H7 (cell line): ENCODE measurements at places on chromosomes 6 and 20.

- no peak for DNase-seq
These were observed 144.2 kb downstream of the TTLL2 start for GRCh38 chr6:167469101-167469500.

GRCh38 chr6:159969921-159970320, 1.0 kb downstream of the IGF2R start:
- peak; percentile 71 for DNase-seq

GRCh38 chr6:152984513-152984872, 1.7 kb upstream of the FBXO5 start:
- DNase-seq = no peak

GRCh38 chr6:20213271-20213798, 1.1 kb upstream of the MBOAT1 start:
- no peak for DNase-seq

DNA sequence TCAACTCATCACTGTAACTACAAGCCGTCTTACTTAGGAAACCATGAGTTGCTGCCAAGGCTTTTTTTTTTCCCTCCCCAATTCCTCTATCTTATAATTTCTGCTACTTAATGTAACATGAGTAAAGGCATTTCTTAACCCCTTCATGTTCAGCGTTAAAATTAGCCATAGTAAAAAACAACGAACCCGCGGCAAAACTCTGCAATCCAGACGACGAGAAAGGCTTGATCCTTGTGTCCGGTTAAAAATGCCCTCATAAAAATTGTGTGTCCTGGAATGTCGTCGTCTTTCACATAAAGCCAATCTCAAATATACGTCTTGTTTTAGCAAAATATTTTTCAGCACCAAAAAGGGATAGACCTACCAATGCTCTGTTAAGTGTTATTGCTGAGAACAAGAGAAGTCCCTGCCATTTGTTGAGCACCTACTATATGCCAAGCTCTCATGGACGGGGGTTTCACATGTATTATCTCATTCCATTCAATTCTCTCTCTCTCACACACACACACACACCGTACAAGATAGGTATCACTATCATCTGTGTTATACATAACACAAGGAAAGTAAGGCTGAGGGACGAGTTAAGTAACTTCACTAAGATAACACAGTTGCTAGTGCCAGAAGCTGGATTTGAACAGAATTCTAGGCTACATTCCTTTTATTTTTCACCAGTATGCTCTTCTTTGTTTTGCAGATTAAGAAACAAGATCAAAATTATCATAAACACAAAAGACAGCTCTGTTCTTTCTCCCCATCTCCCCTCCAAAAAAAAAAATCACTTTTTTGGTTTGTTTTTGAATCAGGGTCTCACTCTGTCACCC, 683 bp upstream of the ARHGAP18 start:
- no peak for DNase-seq

- DNase-seq = no peak
These were observed 27.2 kb downstream of the SLC16A10 start for GRCh38 chr6:111114482-111114881.

DNA sequence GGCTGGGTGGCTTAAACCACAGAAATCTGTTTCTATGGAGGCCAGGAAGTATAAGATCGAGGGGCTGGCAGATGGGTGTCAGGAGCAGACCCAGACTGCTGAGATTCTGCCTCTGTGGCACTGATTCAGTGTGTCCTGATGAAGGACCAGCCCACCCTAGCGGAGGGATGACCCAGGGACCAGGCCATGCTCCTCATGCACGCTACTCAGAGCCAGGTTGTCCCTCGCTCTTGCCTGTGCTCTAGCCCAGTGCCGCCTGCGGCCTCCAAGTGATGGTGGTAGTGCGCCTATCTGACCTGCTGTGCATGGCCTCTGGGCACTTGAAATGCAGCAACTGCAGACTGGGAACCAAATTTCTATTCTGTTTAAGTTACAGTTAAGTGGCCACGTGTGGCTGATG, 13.1 kb upstream of the APMAP start:
- DNase-seq = no peak

GRCh38 chr20:15561070-15561569, 1012.1 kb downstream of the KIF16B start:
- peak; percentile 16 for DNase-seq

DNA sequence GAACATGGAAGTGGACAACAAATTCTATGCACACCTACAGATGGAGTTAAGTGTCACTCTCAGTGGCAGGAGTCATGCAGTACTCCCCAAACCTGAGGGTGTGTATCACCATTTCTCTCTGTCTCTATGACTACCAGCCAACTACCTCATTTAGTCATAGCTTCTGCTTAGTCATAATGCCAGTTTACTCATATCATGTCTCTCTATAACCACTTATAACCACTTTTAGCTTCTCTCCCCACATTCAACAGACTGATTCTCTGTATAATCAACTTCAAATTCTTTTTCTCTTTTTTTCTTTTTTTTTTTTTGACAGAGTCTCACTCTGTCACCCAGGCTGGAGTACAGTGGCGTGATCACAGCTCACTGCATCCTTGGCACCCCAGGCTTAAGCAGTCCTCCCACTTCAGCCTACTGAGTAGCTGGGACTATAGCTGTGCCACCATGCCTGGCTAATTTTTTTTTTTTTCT, 13.8 kb upstream of the GTF3C6 start:
- no peak for DNase-seq

DNA sequence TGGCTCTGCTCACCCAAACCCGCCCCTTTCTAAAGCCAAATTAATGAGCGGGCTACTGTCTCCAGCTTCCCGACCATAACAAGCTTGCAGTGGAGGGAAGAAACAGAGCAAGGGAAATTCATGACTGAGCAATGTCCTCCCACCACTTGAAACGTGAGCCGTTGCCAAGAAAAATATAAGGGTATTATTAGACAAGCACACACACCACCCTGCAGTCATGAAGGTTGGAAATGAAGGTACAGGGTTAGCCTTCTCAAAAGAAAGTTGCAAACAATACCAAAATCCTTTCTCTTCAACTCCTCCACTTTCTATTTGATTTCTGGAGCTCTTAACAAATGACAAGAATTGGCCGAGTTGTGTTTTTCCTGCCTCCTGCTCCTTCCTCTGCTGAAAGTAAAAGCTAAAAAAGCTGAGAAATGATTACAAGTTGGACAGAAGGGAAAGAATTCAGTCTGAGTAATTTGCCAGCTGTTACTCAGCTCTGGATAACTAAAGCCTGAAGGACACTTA, 151.1 kb upstream of the B3GAT2 start:
- DNase-seq = no peak

GRCh38 chr6:25064006-25064405, 128.2 kb upstream of the RIPOR2 start:
- DNase-seq = no peak

GRCh38 chr6:44221961-44222335, 1.4 kb upstream of the SLC29A1 start:
- DNase-seq = peak; percentile 52

DNA sequence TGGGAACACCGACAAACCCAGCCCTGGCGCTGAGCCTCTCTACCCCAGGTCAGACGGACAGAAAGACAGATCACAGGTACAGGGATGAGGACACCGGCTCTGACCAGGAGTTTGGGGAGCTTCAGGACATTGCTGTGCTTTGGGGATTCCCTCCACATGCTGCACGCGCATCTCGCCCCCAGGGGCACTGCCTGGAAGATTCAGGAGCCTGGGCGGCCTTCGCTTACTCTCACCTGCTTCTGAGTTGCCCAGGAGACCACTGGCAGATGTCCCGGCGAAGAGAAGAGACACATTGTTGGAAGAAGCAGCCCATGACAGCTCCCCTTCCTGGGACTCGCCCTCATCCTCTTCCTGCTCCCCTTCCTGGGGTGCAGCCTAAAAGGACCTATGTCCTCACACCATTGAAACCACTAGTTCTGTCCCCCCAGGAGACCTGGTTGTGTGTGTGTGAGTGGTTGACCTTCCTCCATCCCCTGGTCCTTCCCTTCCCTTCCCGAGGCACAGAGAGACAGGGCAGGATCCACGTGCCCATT, 15.3 kb downstream of the VEGFA start:
- DNase-seq = no peak

- no peak for DNase-seq
These were observed 16.5 kb upstream of the TINAG start for GRCh38 chr6:54291738-54292137.

DNA sequence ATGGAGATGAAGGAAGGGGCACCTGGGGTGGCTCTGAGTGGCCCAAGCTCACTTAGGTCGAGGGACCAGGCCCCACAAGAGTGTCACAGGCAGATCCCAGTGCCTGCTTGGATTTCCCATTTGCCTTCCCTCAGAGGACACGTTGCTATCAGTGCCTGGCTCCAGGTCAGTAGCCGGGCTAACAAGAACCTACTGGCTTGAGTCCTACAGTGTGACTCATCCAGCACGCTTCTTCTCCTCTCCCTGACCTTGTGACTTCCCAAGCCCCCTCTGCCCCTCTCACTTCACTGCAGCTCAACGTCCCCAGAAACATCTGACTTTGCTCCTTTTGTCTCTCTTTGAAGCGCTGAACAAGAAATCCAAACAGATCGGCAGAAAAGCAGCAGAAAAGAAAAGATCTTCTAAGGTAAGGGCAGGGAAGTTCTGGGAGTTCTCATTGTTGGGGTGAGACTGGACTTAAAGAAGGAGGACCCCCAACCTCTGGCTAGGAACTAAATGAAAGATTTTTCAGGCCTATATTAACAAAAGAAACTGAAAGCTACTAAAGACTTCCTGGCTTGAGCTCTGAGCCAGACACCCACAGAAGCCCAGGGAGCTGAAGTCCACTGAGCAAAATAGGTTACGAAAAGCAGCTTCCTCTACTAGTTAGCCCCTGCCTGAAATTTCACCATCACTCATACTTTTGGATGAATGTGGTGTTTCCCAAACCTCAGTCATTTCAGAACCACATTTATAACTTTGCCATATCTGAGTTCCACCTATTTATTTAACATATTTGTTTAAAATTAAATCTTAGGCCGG, 21.5 kb downstream of the ASIP start:
- no peak for DNase-seq

DNA sequence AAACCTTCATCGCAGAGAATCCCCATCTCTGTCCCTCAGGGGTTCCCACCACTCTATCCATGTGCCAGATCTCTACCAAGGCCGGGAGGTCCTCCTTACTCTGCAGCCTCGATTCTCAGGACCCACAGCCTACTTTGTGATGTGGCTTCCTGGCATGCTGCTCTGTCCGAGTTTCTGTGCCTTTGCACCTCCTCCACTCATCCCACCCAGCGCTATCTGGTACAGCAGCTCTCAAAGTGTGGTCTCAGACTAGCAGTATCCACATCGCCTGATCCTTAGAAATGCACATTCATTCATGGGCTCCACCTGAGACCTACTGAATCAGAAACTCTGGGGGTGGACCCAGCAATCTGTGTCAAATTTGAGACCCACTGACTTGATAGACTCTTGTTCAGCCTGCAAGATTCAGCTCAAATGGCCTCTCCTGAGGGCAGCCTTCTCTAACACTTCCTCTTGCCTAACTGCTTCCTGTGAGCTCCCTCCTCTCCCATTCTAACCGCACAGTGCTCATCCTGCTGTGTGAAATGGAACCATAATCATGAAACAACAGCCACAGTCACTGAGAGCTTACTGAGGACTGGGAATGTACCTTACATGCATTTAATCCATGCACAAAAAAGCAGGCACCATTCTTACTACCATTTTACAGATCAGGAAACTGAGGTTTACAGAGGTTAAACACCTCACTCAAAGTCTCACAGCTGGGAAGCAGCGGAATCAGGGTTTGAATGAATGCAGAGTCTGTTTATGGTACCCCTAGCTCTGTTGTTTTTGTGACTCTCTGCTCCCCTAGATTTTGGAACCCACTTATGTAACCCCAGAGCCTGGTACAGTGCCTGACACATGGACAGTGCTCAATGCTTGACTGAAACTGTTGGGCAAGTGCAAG, 69.4 kb downstream of the JPH2 start:
- DNase-seq = no peak

DNA sequence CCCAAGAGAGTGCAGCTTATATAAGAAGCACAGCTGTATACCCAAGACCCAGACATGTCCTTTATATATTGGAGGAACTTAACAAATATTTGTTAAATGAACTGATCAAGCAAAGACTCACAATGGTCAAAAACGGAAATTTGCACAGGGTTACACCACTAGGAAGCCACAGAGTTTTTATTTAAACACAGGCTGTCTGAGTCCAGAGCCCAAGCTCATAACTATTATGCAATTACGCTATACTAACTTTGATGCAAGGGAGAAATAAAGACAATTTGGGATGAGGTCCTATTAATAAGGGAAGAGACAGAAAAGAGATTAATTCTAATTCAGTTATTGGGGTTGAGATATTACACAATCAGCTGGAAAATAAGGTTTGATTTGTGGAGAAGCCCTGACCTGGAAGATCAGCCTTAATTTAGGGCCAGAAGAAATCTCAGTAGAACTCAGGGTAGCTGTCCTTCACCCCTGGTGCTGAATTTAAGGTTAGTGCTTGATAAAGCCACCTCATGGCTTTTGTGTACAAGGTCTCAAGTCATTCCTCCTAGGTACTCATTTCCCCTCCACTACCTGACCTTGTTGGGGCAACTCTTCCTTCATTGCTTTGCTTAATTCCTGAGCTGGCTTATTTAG, 10.5 kb upstream of the ZNF334 start:
- DNase-seq = no peak

DNA sequence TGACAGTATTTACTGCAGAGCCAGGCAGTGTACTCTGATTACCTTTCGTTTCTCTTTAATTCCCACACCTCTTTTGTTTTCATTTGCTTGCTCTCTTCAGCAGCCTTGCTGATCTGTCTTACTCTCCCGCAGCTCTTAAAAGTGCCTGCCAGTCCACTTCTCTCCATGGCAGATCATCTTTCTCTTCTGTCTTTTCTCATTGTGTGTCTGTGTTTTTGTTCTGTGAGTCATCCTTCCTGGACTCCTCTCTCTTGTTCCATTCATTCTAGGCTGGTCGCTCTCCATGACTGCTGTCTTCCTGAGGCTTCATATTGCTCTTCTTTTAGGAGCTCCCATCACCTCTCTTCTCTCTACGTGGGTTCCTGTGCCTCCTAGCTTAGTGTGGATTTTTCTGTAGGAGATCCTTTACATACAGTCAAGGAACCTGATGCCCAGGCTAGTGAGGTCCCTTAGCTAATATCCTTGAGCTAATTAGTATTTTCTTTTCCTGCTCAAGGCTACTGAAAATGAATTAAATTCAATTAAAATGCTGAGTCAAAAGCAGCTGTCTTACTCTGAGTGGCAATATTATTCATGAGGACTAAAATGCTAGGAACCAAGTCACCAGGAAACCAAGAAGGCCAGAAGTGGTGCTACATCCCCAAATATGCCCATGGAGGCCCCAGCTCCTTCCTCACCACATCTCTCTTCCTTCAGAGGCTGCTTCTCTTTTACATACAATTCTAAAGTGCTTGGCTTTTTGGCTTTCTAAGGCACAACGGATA, 86.1 kb downstream of the SLX4IP start:
- no peak for DNase-seq
